ENCODE measurements at places on chromosomes 6 and 20.

GRCh38 chr6:25958700-25959162 lies 3.9 kb upstream of the TRIM38 start:
- no peak for DNase-seq

GRCh38 chr6:122407712-122408111 lies 8.3 kb downstream of the HSF2 start:
- DNase-seq = no peak

DNA sequence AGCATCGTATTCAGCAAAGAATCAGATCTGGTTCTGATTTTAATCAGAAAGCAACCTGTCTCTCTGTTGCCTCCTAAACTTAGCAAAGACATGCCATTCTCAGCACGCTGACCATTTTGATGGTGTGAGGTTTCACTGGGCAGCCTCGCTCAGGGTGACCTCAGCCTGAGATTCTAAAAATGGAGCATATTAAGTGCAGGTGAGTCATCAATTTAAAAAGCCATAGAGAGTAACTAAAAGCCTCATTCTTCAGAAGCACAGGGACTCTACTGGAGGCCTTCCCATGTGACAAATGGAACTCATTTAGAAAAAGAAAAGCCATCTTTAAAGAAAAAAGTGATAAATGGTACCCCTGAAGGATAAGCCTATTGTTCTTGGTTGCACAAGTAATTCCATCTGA lies 91.3 kb downstream of the FILIP1 start:
- DNase-seq = no peak

DNA sequence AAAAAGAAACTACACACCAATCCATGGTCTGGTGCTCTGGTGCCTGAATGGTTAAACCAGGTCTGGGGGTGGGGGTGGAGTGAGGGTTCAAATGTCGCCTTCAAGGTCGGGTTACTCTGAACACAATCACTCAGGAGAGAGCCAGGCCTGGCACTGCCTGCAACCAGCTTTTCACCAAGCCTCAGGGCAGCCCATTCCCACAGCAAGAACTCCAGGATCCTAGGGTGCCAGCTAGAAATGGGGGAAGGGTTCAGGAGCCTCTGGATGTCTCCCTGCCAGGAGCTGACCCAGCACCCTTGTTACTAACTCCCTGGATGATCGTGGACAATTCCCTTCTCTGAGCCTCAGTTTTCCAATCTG lies 6.7 kb downstream of the SDC4 start:
- DNase-seq = no peak

GRCh38 chr6:3210024-3210610 lies 17.3 kb downstream of the TUBB2B start:
- no peak for DNase-seq

DNA sequence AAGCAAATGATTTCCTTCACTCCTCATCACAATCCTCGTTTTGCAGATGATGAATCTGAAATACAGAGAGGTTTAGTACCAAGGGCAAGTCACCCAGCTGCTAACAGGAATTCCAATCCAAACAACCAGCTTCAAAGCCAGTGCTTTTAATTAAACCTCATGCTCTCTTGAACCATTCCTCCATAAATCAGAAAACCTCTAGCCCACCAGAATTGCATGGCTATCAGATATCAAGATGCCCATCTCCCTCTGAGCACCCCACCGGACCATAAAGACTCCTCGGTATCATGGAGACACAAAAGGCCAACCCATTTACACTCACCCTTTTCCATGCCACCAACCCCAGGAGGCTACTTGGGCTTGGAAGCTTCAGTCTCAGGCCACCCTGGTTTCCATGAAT lies 46.0 kb downstream of the TFAP2A start:
- no peak for DNase-seq

DNA sequence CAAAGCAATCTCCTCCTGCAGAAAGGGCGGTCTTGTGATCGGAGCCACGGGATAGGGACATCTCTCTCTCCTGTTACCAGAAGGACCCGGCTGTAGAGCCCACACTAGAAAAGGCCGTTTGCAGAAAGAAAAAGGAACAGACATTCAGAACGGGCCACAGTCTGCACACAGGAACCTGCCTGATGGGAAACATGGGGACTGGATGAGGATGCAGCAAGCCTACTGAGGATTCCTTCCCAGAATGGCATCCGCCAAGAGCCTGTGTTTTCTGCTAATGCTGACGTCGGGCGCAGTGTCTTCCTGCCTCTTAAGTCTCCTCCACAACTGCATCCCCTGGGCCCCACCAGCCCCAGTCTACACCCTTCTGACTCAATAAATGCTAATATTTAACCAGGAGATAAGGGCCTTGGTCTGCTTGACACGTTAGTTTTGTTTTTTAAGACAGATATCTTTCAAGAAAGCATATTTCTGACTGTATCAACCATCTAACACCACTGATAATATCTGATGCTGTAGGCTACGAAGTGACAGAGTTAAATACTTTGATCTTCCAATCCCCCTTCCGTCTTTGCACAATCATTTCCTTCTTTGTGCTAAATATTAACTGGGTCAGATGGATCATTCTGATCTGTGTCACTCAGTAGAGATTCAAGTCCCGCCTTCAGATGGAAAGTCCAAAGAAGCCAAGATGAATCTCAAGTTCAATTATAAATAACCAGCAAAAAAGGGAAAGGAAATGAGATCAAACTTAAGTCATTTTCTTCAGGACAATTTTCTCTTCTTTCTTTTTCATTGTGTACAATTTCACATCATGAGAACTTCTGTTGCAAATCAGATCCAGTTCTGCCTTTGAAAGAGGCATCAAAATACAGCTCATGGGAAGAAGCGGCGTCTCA lies 20.7 kb downstream of the FAM50B start:
- no peak for DNase-seq

- DNase-seq = no peak
Measured at GRCh38 chr6:156508923-156509322, 268.3 kb upstream of the ARID1B start.

GRCh38 chr20:4605166-4605565 lies 116.5 kb upstream of the PRND start:
- DNase-seq = no peak

DNA sequence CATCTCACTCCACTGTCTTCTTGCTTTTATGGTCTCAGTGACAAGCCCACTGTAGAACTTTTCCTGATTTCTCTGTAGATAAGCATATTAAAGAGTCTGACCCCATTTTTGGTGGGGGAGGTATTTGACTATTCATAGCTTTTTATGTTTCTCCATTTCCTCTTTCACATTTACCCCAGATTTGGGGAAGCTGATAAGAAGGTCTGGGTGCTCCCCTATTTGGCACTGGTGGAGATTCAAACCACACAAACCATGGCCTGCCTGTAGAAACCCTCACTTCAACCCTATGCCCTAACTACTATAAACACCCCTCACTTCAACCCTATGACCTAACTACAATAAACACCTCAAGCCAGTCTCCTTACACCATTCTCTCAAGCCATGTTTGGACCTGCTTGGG lies 196.2 kb upstream of the SYNDIG1 start:
- DNase-seq = no peak

- peak; percentile 48 for DNase-seq
Measured at GRCh38 chr20:675453-676314, at the start of gene SCRT2. Gene SCRT2, minus strand, starts transcription at chr20:675802. Its CDS starts 201 bp downstream, at chr20:675601.

DNA sequence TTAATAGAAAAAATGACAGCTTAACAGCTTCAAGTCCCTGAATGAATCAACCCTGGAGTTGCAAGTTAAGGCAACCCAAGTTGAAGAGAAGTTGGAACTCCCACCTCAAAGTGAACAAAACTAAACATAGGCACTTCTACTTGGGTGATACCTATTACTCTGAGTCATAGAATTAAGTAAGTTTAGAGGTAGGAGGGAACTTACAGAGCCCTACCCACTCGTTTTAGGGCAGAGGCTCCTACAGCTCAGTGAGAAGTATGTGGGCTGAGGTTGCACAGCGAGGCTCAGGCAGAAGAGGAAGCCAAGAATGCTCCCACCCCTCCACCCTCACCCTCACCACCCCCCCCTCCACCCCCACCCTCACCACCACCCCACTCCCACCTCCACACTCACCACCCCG lies 42.2 kb downstream of the NFATC2 start:
- DNase-seq = no peak

DNA sequence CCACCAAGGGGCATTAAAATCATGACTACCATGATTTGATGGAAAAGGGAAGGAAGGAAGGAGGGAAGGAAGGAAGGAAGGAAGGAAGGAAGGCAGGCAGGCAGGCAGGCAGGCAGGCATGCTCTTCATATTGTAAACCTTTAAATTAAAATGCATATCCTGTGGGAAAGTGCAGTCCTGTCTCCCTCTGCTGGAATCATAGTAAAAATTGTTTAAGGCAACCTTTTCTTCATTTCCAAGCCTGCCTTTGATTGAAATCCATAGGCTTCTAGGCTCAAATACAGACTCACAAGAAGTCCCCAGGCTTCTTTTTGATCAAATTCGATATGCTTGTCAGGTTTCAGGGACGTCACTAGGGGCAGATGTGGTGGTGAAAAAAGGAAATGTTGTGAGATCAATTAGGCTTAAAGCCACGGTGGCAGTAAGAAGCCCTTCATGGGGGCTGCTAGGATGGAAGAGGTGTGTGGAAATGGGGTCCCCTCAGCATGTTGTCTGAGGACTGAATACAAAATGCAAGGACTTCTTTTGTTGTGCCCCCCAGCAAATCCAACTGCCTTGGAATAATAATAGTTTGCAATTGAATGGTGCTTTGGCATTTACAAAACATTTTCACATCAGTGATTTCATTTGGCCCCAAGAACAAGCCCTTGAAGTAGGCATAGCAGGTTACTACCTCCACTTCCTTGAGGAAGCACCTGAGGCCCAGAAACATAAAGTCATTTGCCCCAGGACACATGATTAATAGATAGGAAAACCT lies 25.6 kb upstream of the GABRR1 start:
- DNase-seq = no peak
